Memory B cell (primary cell): ENCODE measurements at places on chromosomes 6 and 20.
A peak's percentile ranks its signal among the peaks of the same experiment; 100 is the strongest.

- DNase-seq, result no peak
Observed at GRCh38 chr6:135411339-135411738, 86.2 kb downstream of the AHI1 start.

DNA sequence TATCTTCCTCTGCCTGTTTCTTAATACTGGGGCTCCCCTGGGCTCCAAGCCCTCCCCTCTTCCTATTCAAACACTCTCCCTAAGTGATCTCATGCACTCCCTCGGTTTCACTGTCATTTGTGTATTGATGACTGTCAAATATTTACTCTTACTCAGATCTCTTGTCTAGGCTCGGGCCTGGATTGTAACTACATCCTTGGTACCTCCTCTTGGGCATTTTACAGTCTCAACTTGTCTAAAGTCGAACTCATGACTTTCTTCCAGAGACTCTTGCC is 189.4 kb upstream of the PRDM1 start:
- no peak for DNase-seq

GRCh38 chr6:24719125-24719971 is at the start of gene C6orf62:
TSS of gene C6orf62 (minus strand) at chr6:24719154. CDS start at chr6:24718668, 486 bp downstream.
- peak; percentile 35 for DNase-seq

- DNase-seq, result no peak
Observed at GRCh38 chr6:7579851-7580250, 10.1 kb upstream of the SNRNP48 start.

DNA sequence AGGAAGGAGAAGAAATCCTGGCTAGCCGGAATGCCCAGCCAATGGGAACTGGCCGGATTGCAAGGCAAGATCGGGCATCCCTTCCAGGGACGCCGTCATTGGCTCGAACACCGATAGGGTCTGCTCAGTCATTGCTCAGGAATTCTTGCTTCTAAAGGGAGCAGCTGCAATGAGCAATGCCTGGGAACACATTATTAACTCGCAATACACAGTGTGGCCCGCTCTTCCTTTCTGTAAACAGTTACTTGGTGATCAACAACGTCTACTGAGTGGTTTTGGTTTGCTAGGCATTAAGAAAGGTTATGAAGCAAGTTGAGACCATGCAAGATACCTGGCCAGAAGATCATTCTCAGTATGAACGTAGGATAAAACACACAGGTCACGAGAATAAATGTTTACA is 165.4 kb upstream of the CITED2 start:
- no peak for DNase-seq

- no peak for DNase-seq
Observed at GRCh38 chr6:89952686-89953085, 58.4 kb downstream of the GJA10 start.

DNA sequence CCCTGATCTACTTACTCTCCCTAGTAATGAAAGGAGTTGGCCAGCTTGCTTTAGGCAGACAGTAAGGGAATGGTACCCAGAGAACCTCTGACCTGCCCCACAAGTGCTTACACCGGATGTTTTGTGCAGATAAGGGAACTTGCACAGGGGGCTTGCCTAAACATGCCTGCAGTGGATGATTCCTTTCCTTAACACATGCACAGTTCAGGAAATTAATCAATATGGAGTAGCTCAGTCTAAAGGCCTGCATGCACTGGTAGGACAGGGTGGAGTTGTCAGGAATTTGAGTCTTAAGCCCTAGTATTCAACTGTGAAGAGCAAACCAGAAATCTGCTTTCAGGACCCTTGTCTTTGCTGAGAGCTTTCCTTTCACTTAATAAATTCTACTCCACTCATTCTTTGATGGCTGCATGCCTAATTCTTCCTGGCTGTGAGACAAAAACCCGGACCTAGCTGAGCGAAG is 3.9 kb upstream of the TRIM38 start:
- DNase-seq, result no peak

- DNase-seq, result no peak
Observed at GRCh38 chr6:106637051-106637716, 7.8 kb downstream of the QRSL1 start.

- no peak for DNase-seq
Observed at GRCh38 chr20:4633780-4634179, 87.9 kb upstream of the PRND start.

DNA sequence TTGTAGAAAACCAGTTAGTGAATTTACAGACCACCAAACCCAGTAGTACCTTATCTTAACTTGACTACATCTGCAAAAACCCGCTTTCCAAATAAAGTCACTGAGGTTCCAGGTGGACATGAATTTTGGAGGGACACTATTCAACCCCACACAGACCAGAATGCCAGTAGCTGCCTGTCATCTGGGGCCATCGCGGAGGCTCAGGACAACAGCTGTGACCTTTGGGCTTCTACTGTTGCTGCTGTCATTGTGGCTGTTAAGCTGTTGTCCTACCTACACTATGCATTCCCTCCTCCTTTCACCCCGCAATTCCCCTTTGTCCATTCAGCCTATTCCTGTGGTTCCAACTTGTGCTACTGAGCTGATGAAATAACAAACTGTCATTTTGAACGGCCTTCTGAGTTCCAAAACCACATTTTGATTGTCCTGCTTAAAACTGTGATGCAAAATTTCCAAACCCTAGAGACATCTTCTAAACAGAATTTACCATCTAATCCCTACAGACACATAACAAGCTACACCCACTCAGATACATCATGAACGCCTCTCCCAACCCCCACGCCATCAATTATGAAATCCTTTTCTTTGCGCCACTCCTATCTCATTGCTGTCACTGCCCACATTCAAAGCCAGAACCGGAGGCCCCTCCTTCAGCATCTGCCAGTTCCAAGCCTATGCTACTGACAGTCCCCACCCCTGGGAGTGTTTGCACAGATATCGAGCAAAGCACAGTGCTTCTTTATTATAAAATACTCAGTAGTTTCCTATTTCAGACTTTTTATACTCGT is 125.0 kb downstream of the C6orf118 start:
- DNase-seq, result no peak

DNA sequence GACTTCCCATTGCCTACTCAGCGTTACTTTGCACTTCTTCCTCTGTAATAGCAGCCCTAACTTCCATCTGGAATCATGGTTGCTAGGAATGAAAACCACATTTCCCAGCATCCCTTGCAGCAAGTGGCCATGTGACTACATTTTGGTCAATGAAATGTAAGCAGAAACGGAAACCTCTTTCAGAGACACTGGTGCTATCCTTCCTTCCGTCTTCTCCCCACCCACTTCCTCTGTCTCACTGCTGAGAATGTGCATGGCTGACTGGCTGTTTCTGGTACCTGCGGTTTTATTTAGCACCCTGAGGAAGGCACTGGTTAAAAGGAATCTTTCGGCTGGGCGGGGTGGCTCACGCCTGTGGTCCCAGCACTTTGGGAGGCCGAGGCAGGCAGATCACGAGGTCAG is 107.4 kb downstream of the SCML4 start:
- DNase-seq, result peak; percentile 43

DNA sequence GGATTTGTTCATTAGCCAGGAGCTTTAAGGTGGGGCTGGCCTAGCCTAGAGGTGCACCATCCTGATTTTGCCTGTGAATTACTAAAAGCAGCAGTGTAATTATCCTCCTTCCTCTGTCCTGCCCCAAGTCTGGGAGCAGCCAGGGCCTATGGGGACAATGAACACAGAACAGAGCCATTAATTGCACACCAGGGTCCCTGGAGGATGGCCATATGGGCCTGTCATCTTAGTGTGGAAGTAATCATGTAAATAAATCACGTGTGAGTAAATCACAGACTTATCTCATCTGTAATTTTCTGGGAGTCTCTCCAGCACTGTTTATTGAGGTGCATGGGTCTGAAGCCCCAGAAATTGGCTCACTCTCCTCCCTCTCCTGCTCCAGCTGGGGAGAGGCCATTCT is 176.3 kb downstream of the LRFN2 start:
- no peak for DNase-seq

DNA sequence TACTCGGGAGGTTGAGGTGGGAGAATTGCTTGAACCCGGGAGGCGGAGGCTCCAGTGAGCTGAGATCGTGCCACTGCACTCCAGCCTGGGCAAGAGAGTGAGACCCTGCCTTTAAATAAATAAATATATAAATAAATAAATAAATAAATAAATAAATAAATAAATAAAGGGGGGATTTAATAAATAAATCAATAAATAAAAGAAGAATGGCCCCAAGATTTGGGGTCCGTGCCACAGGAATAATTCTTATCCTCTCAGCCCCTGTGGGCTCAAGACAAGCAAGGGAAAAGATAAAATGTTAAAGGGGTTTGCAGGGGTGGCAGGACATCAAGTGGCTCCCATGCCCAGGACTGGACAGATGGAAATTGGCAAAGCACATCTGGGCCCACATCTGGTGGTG is 31.2 kb upstream of the MDFI start:
- no peak for DNase-seq

DNA sequence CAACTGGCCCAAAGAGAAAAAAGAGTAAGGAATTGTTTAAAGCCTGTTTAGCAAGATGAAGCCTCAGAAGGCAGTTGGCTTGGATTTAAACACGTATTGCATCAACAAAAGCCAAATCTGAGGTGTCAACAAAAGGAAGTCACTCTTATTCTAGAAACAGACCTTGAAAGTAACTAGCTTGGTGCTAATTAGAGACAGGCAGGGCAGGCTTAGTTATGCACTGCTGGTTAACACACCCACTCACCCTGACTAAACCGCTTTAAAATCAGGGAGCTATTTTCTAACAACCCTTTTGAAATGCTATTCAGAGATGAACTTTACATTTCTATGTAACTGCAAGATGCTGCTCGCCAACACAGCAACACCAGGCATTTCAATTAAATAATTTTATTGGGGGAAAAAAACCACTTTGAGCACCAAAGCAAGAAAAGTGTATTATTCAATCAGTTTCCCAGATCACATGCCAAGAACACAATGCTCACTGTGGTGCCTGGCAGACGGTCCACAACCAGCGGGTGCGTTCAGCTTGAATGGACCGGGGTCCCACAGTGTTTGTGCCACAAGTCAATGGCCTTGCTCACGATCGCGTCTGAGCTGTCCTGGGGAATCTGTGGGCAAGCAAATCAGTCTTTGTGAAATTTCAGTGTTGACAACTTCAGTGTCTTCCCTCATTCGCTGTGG is 23.6 kb downstream of the TBC1D7 start:
- no peak for DNase-seq

- no peak for DNase-seq
Observed at GRCh38 chr20:47925593-47925992, 140.3 kb upstream of the SULF2 start.

DNA sequence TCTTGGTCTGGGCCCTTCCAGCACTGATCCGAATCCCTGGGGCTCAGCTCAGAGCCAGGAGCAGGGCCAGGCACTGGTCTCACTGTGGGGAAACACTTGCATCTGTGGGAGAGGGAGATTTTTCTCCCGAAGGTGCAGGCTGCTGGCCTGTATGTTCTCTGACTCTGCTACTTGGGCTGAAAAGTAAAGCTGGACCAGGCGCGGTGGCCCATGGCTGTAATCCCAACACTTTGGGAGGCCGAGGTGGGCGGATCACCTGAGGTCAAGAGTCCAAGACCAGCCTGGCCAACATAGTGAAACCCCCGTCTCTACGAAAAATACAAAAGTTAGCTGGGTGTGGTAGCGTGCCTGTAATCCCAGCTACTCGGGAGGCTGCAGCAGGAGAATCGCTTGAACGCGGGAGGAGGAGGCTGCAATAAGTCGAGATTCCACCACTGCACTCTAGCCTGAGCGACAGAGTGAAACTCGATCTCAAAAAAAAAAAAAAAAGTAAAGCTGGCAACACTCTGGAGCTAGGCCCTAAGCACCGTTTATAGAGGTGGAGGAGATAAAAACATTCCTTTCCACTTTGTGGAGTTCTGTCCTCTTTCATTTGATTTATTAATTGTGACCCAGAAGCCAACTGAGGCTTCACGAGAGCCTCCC is 41.7 kb downstream of the JPH2 start:
- DNase-seq, result no peak

DNA sequence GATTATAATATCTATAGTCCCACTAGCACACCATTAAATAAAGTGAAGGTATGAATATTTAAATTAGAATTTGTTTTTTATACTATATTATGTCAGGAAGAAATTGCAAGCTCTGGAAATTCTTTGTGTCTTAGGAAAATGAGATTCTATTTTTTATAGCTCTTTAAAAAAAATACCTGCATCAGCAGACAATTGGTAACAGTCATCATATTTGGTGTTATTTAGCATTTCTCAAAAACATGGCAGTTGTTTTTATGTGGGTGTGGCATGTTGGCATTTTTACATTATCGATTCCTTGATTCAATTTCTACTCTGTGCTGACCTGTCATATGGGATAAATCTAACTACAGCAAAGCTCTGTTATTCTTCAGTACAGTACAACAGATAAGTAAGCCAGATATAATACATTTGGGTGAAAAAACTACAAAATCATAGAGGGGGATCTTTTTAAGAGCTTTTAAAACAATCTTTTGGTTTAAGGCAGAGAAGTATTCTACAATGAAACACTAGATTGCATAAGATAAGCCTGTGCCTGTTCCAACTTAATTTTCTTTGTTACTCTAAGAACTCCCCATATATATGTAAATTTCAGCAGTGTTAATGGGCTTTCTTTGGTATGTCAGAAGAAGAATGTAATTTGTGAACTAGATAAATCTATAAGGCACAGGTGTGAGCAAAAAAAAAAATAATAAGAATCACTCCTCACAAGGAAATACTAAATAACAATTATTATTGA is 71.5 kb downstream of the LAMA2 start:
- DNase-seq, result no peak

DNA sequence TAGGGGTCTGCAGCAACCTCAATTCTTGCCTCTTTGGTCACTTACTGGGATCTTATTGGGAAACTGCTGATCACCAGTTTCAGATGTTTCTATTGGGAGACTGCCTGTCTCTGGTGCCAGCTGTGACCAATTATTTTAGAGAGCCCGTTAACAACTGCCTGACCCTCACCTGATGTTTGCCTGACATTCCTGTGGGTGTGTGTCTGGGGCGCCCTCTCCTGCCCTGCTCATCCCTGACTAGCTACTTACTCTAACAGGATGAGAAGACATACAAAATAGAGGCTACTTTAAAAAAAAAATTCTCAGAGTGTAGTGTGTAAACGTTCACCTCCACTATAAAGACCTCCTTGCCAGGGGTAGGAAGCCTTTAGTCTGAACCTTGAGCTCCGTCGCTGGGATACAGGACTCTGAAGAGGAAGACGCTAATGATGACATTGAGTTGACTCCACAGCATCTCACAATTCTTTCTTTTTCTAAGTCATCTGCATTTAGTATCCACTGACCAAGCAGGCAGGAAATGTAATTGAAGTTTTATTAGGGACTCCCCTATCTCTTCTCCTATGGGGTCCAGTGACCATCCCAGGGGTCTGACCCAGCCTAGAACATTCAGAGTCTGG is 54.6 kb upstream of the DDR1 start:
- DNase-seq, result no peak

GRCh38 chr20:57609842-57610167 is 10.4 kb downstream of the ZBP1 start:
- DNase-seq, result no peak

DNA sequence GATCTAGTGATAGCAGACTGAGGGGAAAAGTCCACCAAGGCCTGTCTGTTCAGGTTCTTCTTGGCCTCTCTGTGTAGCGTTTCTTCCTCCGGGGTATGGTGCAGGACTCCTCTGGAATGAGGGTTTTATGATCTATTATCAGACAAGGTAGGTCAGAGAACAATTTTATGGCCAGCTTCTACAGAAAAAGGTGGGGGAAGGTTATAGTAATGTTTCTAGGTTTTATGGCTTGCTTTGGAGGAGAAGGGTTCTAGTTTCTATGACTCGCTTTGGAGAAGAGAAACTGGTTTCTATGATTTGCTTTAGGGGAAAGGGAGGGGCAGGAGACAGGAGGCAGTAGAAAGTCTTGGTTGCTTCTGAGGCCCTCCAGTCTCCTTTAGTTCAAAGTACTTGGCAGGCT is 144.8 kb upstream of the LAMA2 start:
- no peak for DNase-seq

GRCh38 chr6:169112483-169113320 is 140.9 kb downstream of the THBS2 start:
- DNase-seq, result no peak
